H9 (cell line): ENCODE measurements at places on chromosomes 13 and 19. TPM values are rescaled to one million over a fixed set of nuclear protein-coding genes. Genes with fewer than 3 reads are reported as not detected.

Gene POU4F1
- 0.26 and 0.29 TPM in 2 replicates for total RNA-seq

Gene S1PR4
- total RNA-seq: not detected in 2 replicates

Gene LYPD5
- total RNA-seq: 0.50 TPM in 2 replicates

Gene NLRP9
- total RNA-seq: not detected in 2 replicates

Gene SLAIN1
- total RNA-seq: 23.2 and 23.4 TPM in 2 replicates

Gene GSX1
- total RNA-seq: not detected in 2 replicates

Gene DNAAF3
- 3.0 and 4.6 TPM in 2 replicates for total RNA-seq

Gene GRIN2D
- total RNA-seq: 5.9 and 6.2 TPM in 2 replicates

DNA sequence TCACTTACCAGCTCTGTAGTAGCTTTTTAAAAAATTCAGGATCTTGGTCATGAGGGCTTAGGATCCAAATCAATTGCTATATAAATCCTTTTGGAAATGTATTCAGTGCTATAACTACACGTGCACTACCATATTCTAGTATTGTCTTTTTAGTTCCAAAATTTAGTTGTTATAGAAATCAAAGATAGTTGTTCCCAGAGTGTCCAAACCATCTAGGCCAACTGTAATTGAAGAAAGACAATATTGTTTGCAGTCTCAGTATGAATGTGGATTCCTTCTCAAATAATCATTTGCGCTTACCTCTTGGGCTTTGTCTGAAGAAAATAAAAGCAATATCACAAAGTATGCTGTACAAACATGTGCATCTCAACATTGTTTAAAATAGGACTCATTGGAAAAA is 184.1 kb upstream of the EDNRB start:
- no peak for DNase-seq

- DNase-seq: peak; percentile 31
These were observed 68.1 kb downstream of the UFM1 start for GRCh38 chr13:38417727-38418126.

DNA sequence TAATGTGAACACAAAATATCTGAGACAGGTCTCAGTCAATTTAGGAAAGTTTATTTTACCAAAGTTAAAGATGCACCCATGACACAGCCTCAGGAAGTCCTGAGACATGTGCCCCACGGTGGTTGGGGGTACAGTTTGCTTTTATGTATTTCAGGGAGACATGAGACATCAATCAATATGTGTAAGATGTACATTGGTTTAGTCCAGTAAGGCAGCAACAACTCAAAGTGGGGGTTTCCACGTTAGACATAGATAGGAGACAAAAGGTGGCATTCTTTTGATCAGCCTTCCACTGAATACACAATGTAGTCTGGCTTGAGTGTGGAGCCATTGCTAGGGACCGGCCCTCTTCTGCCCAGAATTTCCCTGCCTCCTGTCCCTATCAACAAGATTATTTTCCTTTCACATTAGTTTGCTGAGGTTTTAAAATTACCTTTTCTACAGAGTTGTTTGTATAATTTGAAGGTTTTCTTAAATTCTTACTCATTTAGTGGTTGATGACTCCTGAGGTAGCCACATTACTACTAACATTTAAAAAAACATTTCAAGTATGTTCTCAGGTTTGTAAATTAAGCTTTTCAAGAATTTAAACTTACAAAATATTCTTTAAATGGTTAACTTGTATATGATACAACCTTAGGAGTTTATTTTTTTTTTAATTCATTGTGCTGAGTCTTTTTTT is 33.2 kb downstream of the RNASEH2B start:
- no peak for DNase-seq

GRCh38 chr13:80441968-80442367 is 101.0 kb upstream of the SPRY2 start:
- DNase-seq: no peak

DNA sequence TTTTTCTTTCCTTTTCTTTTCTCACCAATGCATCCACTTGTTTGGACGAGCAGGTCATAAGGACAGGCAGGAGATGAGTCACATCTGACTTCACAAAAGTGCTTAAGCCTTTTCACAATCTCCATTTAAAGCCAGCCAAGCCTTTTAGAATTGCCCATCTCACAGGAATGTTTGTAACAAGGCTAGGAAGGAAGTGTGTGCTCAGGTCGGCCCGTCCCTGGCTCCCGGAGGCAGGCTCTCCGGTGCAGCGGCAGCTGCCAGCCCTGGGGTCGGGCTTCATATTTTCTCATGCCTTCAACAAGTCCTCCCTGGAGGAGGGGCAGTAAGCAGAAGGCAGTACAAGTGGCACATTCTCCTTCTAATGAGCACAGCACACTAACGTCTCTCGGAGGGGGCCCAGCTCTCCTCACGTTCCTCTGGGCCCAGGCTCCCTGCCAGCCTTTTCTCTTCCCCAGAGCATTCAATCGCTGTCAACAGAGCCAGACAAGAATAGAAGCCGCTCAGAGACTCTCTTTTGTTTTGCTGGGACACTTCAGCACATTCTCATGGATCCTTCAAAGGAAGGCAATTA is 180.5 kb downstream of the COL4A1 start:
- peak; percentile 69 for DNase-seq

- no peak for DNase-seq
These were observed 1064.4 kb downstream of the UQCRFS1 start for GRCh38 chr19:28148554-28148953.

GRCh38 chr13:53907891-53908290 is 879.3 kb downstream of the OLFM4 start:
- DNase-seq: no peak

DNA sequence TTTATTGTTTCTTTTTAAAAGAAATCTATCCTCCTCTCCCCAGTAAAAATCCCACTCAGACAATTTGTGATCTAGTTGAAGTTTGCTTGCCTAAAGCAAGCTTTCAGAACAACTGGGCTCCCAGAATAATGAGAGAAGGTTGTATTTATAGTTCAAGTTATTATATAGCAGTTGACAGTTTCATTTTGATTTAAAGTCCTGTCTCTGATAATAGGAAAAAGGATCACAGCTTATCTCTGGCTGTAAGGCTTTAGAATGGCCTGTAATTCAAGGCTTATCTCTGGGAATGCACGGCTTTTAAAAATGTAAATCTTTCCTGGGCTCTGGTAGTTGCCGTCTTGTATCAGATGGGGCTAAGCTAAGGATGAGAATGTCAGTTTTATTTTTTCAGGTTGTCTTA is 123.3 kb upstream of the TMTC4 start:
- no peak for DNase-seq

DNA sequence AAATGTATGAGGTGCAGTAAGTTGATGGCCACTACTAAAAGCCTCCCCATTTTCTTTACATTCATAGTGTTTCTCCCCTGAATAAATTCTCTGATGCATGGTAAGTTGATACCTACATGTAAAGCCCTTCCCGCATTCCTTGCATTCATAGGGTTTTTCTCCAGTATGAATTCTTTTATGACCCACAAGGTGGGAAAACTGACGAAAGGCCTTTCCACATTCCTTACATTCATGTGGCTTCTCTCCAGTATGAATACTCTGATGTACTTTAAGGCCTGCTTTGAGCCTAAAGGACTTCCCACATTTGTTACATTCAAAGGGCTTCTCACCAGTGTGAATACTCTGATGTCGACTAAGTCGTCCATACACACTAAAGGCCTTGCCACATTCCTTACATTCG is 20.5 kb downstream of the ZNF607 start:
- DNase-seq: no peak

DNA sequence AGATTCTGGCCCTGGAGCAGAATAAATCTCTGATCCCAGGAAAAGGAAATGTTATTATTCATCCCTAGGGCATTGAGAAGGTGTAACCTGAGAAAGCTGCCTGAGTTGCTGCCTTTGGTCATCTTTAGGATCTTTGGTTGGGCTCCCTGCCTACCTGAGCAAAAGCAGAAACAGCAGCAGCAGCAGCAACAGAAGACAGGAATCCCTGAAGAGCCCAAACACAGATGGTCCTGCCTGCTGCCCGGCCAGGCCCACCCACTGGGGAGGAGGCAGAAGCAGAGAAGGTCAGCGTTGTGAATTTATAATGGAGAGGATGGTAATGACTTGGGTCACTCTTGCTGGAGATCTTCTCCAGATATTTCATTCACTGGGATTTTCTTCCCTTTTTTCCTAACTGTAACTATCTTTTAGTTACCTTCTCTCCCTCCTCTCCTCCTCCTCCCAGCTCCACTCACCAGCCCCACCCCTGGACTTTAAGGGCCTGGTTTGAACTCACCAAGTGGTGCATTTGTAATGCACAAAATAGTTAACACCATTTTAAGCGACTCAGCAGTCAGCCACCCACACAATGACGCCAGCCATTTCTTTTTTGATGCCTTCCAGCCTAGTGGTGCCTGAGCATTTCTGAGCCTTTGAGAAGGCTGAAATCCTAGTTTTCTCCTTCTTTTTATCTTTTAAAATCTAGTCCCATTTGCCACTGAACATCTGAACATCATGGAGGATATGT is 91.7 kb downstream of the HSPH1 start:
- DNase-seq: no peak

DNA sequence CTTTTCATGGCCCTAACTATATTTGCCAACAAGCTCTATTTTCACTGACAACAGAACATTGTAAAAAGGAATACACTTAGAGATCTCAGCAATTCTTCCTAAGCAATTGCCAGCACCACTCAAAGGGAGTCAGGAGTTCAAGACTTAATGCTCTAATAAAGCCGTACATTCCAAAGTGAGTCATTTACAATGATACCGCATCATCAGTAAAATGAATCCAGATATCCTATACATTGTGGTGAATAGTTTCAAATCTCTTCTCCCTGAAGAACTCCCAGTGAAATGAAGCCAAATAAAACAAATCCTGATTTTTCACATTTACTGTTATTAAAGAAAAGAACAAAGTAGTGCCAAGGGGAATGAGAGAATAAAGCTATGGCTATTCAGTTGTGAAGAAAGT is 2898.7 kb upstream of the PCDH20 start:
- DNase-seq: no peak

DNA sequence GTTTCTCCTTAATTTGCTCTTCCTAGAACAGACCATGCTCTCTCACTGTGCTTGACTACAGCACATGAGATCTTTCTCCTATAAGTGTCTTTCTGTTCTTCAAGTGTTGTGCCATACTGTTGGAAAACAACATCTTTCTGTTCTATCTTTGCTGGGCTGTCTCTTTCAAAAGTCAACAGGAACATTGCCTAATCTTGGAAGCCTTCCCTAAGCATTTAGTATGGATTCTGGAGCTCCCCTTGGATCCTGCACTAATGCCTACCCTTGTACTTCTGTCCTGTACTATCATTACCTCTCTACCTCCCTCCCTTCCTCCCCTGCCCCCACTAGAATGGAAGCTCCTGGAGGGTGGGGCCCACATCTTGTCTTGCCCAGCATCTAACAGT is 26.8 kb downstream of the STARD13 start:
- no peak for DNase-seq

GRCh38 chr19:12465211-12465610 is 19.4 kb downstream of the ZNF709 start:
- no peak for DNase-seq

DNA sequence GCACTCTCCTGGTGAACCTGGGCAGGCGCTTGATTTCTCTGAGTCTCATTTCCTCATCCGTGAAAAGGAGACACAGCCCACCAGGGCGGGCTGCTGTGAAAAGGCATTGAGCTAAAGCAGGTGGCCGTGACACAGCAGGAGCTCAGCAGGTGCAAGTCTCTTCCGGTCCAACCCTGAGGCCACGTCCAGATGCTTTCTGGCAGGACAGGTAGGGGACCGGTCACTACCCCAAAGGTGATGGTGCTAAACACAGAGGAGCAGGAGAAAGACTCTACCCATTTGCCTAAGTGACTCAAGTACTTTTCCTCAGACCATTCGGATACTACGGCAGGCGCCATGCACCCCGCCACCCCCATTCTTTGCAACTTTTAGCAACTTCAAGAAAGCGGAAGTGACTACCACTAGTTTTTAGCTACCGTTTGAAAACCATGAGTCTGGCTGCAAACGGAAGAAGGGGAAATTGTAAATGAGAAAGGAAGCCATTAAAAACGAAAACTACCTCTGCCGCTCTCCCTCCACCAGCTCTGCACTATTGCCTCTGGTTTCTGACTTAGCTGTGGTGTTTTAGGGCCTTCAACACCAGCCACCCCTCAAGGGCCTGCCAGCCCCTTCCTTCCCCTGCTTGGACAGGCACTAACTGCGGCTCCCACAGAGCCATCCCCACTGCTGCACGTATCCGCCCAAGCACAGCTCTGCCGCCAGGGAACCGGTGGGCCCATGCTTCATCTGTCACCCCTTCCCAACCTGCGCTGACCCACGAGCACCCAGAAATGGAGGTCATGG is 4.8 kb downstream of the PPP6R1 start:
- no peak for DNase-seq

- no peak for DNase-seq
These were observed 7.8 kb upstream of the OPA3 start for GRCh38 chr19:45592366-45592765.

- DNase-seq: no peak
These were observed 103.5 kb upstream of the TSC22D1 start for GRCh38 chr13:44679597-44679996.

DNA sequence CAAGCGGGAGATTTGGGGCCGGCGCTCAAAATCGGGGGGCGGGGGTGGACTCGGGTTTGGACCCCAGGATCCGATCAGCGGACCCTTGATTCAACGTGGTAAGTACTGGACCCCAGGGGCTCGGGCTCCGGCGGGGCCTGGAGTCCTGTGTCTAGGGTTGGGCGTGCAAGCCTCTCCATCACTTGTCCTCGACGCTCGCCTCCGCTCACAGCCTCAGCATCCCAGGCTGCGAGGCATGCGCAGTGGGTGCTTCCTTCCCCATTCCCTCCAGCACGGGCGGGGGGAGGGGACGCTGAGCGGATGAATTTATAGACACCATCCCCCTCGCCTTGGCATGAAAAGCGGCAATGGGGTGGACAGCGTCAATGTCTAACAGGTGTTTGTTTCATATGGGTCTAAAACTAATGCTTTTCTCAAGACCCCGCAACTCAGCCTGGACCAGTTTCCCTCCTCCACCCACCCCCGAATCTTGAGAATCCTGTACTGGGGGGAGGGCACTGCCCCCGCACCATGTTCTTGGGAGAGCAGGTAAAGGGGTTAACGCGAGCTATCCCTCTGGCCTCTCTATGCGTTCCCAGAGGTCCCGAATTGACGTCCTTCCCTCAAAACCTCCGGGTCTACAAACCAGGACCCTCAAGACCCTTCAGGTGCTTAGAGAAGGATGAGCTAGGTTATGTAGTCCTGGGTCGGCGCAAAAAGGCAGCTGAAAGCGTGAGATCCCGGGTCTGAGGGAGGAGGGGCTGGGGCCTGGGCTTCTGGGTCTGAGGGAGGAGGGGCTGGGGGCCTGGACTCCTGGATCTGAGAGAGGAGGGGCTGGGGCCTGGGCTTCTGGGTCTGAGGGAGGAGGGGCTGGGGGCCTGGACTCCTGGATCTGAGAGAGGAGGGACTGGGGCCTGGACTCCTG is 579 bp downstream of the CPT1C start:
- peak; percentile 78 for DNase-seq

DNA sequence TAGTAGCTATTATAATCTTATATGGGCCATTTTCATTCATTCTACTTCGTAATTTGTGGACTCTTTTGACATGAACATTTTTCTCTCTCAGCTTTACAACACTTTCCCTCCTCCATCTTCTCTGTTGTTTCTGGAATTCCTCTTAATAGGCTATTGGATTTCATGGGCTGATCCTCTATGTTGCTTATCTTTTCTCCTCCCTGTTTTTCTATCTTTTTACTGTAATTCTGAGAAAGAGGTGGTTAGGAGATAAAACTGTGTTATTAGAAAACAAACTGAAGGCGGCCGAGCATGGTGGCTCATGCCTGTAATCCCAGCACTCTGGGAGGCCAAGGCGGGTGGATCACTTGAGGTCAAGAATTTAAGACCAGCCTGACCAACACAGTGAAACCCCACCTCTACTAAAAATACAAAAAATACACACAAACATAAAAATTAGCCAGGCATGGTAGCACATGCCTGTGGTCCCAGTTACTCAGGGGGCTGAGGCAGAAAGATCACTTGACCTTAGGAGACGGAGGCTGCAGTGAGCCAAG is 188.1 kb downstream of the UGGT2 start:
- DNase-seq: no peak

- DNase-seq: peak; percentile 99
These were observed at the start of gene ALG11 for GRCh38 chr13:52011632-52012511. Gene ALG11, plus strand, starts transcription at chr13:52012398. Its CDS starts 21 bp downstream, at chr13:52012419.
